ENCODE measurements at places on chromosomes 3 and 15.
A peak's percentile ranks its signal among the peaks of the same experiment; 100 is the strongest.

DNA sequence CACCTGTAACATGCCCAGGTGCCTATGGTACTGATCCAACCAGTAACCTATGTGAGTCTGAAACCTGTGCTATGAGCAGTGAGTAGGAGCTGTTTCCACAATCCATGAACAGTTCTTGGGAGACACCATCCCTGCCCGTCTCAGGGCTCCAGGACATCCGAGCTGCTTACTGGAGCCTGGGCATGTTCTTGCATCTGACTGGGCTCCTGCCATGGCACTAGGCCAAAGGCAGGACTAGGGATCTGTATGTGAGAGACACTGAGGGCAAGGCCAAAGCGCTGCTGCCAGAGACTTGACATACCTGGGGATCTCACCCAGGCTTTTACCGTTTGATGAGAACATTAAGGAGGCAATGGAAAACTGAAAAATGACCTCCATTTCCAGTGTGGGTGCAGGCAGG lies 59.8 kb downstream of the WDR76 start:
- no peak for DNase-seq

DNA sequence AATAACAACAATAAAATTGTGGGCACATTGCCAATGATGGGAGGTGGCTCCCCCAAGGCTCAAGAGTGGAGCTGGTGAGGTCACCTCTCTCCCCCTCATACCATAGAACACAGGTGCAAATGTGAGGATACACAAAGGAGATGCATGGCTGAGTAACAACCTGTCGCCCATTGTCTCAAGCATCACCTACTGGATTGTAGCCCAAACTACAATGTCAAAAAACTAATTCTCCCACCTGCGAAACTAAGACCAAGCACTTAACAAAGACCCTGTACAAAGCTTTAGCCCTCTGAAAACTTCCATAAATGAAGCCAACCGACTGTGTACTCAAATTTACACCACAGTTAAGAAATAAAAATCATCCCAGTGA lies 50.4 kb upstream of the IGSF11 start:
- no peak for DNase-seq

DNA sequence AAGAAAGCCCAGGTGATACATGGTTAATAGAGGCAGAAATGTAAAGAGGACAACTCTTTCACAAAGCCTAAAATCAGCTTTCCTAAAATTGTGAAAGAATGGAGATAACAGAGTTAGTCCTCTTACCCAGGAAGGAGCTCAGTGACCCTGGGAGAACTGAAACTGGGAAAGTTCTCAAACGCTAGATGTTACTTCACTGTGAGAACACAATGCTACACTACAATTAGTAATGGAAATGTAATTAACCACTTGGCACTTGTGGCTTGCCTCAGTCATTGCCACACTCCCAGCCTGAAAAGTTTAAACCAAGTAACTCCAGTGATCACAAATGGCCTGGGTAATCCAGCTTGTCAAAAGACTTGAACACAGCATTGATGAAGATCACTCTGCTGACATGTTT lies 102.7 kb upstream of the FGF7 start:
- no peak for DNase-seq

DNA sequence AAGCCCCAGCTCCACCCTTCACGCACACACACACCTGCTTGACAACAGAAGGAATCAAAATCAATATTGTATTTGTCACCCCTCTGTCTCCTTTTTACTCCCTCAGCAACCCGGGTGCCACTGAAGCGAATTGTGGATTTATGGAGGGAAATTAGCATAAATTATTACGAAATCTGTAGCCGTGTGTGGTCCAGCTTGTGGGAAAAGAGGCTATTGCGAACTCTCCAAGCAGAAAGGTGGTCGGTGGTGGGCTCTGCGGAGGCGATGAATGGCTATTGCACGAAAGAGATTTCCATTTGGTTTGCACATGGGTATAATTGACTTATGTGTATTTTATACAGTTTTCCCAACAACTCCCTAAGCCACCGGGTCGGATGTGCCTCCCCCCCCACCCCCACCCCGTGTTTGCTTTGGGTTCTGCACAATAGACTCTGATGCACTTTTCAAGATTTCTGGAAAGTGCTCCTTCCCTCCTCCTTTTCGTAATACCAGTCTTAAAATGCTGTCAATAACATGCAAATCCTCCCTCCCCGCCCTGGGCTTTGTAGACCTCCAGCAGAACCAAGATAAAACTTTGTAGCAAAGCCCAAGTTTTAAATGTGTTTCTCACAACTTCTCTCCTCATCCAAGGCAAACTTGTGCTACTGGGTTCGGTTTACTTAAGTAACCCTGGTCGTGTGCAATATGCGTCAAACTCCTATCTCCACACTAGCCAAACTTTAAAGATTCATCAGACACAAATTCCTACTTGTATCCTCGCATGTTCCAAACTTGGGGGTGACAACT lies 3.1 kb upstream of the FOXB1 start:
- no peak for DNase-seq

- DNase-seq: no peak
Measured at GRCh38 chr15:66126031-66126441, 127.5 kb downstream of the MEGF11 start.

DNA sequence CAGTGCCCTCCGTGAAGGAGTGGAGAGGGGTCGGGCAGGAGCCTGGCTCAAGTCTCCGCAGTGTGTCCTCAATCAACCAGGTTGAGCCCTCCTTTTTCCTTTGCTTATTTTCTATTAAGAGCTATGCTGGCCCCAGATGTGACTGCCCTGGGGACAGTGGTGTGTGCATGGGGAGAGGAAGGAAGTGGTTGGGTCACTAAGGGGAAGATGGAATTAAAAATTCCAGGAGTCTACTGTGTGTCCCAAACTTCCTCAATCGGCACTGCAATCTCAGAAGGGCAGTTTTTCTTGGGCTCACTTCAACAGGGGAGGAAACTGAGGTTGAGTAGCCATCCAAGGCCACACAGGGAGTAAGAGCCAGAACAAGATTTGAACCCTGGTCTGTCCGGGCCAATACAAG lies 13.7 kb upstream of the GRIP2 start:
- DNase-seq: no peak

DNA sequence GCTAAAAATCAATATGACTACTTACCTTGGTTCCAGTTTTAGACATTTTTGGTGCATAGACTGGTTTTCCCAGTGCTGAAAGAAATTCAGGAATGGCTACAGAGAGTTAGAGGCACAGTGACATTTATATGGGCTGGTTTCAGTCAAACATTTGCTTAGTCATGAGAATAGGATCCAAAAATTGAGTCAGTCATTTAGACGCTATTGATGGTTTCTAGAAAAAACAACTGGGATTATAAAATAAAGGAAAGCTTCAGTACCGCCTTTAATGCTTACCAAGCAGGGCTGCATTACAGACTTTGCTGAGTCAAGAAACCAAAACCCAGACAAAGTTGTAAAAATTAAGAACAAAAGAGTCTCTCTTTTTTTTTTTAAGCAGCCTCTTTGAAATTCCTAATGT lies at the start of gene CRYGS:
Gene CRYGS, minus strand, starts transcription at position 100 of the 400 bp plus-strand sequence. Its CDS starts 54 bp downstream, at position 46.
- peak; percentile 19 for DNase-seq

- no peak for DNase-seq
Measured at GRCh38 chr3:95177096-95177495, 1114.2 kb downstream of the NSUN3 start.

DNA sequence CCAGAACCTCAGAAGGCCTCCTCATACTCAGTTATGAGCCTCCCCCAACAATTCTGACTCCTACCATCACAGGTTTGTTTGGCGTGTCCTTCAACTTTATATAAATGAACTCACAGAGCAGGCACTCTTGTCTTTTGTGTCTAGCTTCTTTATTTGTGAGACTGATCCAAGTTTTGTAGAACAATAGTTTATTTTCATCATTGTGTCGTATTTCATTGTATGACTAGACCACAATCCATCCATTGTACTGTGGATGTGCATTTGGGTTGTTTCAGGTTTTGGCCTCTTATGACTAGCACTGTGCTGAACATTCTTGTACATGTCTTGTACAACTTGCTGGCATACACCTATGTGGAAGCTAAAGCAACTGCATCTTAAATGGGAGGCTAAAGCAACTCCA lies 292.8 kb upstream of the LYSMD4 start:
- no peak for DNase-seq

DNA sequence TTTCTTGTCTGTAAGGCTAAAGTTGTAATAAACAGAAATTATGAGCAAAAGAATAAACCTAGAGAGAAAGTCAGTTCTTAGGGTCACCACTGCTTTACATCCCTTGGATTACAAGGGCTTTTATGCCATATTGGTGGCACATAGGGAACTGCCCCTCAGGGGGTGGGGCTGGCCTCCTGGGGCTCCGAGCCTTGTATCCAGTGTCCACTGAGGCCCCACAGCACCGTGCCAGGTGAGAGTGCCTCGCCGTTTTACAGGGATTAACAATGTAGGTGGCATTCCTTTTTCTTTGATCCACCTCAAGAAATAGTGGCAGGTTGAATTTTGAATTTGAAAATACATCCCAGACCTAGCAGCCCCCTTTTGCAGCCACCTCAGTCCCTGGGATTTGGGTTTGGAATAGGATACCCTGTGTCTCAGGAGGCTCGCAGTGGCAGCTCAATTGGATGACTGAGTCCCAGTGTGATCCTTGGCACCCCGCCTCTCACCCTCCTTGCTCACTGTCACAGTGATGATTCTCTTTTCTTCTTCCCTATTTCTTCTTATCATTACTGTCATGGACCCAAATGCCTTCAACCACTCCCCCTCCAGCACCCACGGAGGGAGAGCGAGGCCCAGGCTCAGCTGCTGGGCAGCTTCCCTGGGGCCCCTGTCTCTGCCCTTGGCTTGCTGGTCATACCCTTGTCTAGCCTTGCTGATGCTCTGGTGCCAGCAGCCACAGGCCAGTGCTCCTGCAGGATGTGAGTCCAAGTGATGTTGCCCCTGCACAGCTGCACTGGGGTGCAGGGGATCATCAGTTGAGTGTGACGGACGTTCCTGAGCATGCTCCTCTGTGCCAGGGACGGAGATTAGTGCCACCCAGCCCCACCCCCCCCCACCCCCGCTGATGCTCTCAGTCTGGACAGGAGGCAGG lies 137.9 kb downstream of the DNAJB8 start:
- no peak for DNase-seq

- DNase-seq: no peak
Measured at GRCh38 chr3:48588230-48588629, 6.9 kb downstream of the COL7A1 start.

DNA sequence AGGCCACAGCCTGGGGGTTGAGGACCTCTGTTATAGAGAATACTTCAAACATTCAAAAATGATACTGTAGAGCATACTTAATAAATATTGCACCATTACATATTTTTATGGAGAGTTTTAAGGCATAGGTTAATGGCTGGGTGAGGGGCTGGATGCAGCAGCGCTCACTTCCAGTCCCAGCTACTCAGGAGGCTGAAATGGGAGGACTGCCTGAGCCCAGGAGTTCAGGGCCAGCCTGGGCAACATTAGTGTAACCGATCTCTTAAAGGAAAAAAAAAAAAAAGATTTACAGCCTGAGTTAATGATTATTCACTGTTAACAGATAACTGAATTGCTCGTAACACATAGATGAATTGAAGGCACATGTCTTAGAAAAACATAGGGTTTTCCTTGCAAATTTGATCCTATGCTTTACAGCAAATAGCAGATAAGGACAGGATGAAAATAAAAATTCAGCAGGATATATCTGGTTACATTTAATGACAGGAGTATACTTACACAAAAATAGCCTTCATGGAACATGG lies 282.9 kb downstream of the TBC1D5 start:
- DNase-seq: no peak

DNA sequence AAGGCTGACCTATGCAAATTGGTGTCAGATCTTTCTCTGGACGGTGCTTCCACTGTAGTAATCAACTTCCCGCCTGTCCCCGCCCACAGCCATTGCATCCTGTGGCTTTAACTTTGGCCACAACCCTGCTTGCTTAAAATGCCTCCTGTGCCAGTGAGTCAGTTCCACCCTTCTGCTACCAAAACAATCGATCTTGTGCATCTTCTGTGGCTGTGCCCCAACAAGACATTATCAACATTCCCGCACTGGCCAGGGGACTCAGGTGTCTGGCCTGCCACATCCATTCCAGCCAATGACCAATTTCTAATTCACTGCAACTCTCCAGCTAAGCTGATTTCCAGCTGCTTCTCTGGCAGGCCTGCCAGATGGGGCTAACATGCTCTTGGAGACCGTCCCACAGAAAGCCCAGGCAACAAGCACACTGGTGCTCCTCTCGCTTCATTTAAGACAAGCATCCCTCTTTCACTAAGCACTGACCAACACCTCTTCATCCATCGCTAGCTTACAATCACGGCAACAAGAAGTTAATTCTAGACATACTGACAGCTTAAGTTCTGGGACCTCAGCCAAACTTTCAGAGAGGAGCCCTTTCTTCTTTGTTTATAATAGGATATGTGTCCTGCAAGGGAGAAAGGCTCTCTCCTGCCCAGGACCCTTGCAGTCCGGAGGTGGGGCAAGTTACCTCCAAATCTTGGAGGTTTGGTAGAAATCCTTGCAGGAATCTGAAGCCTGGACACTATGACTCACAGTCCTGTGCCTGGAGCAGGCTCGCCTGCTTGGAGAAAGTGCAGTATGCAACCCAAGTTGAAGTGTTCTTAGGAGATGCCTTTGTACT lies 6.7 kb downstream of the CA12 start:
- peak; percentile 70 for DNase-seq

- DNase-seq: peak; percentile 35
Measured at GRCh38 chr3:141191097-141191749, 40.4 kb upstream of the PXYLP1 start.

- no peak for DNase-seq
Measured at GRCh38 chr3:120512655-120513054, 61.9 kb upstream of the FSTL1 start.

GRCh38 chr15:31223478-31224350 lies 102.9 kb upstream of the KLF13 start:
- DNase-seq: no peak

DNA sequence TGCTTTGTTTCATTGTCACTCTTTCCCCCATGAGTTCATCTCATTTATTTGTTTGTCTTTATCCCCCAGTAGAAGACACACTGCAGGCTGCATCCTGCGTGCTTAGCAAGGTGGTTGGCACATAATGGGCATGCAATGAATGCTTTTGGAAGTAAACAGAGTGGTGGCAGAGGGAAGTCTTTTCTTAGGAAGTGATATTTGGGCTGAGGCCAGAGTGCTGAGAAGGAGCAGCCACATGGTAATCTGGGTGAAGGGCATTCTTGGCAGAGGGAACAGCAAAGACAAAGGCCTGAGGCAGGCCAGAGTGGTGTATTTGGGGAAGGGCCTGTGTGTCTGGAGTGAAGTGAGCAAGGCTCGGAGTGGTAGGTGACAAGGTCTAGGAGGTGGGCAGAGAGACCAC lies 17.7 kb upstream of the ADAMTS7 start:
- no peak for DNase-seq

- DNase-seq: no peak
Measured at GRCh38 chr3:148532326-148532725, 165.4 kb upstream of the AGTR1 start.

DNA sequence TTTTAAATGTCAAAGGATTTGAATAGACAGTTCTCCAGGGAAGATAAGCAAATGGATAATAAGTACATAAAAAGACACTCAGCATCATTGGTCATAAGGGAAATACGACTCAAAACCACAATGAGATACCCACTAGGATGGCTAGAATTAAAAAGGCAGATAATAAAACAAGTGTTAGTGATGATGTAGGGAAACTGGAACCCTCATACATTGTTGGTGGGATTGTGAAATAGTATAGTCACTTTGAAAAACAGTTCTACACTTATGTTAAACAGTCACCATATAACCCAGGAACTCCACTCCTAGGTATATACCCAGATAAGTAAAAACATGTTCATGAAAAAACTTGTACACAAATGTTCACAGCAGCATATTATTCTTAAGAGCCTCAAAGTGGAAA lies 72.5 kb downstream of the GPR156 start:
- no peak for DNase-seq

GRCh38 chr15:66944121-66944520 lies 121.3 kb upstream of the SMAD3 start:
- DNase-seq: no peak

Measured in foreskin melanocyte (primary cell).